NCI-H446 treated with DMSO at 0.1 percent for 48 hours (cell line): ENCODE measurements at places on chromosomes 12 and 14.

- DNase-seq = no peak
Measured at GRCh38 chr12:24356240-24356804, 406.9 kb upstream of the SOX5 start.

DNA sequence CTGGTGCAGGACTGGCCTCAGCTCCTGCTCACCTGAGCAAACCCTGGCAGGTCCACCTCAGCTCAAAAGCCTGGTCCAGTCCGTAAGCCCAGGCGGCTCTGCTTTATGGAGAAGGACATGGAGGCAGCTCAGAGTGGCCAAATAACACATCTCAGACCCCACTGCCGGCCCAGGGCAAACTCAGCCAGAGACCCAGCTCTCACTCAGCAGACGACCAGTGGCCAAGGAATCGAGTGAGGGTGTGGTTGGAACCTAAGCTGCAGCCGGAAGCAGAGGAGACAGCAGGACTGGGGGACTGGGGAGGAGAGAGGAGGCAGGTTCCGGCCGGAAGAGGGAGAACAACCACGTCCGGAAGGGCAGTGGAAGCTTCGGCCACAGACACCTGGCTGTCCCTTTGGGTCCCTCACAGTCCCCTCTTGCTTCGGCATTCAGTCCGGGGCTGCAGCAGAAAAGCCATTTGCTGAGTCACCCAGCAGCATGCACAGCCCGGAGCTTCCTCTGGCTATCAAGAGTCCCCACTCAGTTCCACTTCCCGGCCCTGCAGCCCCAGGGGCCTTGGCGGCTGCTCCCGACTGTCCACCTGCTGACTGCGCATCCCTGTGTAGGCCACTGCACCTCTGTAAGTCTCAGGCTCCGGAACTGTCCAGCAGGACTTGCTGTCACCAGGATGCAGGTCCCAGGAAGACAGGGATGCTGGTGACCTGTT is 104.0 kb downstream of the CALM1 start:
- no peak for DNase-seq

- DNase-seq = peak; percentile 34
Measured at GRCh38 chr12:51592034-51592705, 1.1 kb downstream of the SCN8A start.

- DNase-seq = no peak
Measured at GRCh38 chr12:58673021-58673420, 247.3 kb downstream of the LRIG3 start.

GRCh38 chr14:105064721-105065143 is 498 bp downstream of the GPR132 start:
- no peak for DNase-seq

GRCh38 chr12:50467439-50467838 is 37.3 kb upstream of the DIP2B start:
- no peak for DNase-seq

GRCh38 chr12:47812797-47813510 is 6.7 kb downstream of the HDAC7 start:
- DNase-seq = no peak

DNA sequence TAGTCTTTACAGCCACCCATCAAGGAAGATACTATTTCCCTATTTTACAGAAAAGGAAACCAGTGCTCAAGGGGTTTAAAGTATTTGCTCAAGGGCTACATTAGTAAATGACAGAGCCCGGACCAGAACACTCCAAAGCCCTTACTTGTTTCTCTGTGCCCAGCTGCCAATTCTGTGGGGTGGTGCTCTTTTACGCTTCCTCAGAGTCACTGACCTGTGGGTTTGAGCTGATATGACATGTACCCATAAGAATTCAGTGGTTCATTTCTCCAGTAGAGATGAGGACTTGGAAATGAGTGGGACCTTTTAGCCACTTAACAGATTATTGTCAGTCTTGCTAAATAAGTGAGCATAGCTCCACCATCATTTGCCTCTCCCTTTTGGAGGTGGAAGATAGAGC is 37.4 kb upstream of the NKX2-8 start:
- DNase-seq = no peak

DNA sequence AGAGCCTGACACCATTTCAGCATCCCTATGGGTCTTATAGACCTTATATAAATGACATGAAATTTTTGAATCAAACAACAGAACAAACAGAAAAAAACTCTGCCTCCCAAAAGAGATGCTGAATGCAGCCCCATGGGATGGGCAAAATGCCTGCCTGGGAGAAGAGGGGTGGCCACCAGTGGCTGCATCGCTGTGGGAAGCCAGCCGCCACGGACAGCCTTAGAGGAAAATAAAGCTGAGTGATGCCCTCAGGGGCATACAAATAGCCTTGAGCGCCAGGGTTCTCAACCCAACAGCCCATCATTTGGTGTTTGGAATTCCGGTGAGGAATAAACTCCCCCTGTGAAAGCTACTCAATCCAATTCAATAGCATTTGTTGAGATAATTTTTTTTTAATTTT is 22.9 kb downstream of the SYNE3 start:
- no peak for DNase-seq

- no peak for DNase-seq
Measured at GRCh38 chr12:21527451-21528180, 1.5 kb downstream of the SPX start.

- no peak for DNase-seq
Measured at GRCh38 chr12:31527083-31527482, 63.9 kb downstream of the DENND5B start.

- DNase-seq = no peak
Measured at GRCh38 chr14:44403193-44403592, 103.9 kb downstream of the FSCB start.

GRCh38 chr12:79935021-79935623 is at the start of gene PPP1R12A:
Gene PPP1R12A (minus strand): TSS chr12:79935097. CDS start chr12:79934931, 166 bp downstream.
- DNase-seq = peak; percentile 93

- DNase-seq = no peak
Measured at GRCh38 chr12:131077931-131078391, 124.3 kb downstream of the ADGRD1 start.

DNA sequence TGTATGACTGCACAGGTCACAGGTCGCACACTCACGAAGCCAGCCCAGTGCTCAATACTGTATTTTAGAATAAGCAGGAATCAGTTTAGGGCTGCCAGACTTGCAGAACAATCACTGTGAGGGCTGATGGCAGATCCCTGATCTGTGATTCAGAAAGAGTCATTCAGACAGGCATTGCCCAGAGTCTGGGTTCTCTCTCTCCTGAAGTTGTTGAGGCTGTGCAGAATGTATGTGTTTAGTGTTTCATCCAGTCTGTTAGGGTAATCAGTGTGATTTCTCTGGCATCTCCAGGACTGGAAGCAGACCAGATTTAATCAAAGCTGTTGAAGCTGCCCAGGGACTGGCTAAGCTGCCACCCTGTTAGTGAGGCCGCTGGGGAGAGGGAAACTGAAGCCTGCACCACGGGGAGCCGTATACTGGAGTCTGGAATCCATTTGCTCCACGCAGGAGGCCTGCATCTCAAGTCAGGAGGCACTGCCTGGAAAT is 69.3 kb downstream of the ETV6 start:
- DNase-seq = no peak

DNA sequence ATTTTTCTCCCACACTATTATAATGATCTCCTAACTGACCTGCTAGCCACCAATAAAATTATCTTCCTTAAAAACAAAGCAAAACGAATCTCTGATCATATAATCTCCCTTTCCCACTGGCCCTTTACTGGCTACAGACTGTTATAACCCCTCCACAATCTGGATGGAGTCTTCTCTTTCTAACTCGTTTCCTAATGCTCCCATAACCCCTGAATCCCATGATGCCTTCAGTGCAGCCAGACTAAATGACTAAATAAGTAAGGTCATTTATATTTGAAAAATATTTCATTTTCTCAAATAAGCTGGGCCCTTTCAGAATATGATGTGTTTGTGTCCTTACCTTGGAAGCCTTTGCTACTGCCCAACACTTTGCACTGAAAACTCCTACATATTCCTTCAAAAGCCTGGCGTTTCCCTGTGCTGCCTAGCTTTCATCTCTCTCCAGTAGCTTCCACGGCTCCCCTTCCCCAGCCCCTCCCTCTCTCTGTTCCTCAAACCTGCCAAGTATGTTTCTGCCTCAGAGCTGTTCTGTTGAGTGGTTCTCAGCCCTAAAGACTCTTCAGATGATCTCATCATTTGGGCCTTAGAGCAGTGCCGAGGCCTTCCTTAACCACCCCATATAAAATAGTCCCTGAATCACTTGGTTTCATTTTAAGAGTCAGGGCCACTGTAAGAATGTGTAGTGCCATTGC is 91.7 kb downstream of the MYRFL start:
- no peak for DNase-seq
